Panc1 (cell line): ENCODE measurements at places on chromosomes 4 and X. TPM values are rescaled to one million over a fixed set of nuclear protein-coding genes. Genes with fewer than 3 reads are reported as not detected.

GRCh38 chr4:92198711-92199110, 105.1 kb upstream of the GRID2 start:
- no peak for DNase-seq

DNA sequence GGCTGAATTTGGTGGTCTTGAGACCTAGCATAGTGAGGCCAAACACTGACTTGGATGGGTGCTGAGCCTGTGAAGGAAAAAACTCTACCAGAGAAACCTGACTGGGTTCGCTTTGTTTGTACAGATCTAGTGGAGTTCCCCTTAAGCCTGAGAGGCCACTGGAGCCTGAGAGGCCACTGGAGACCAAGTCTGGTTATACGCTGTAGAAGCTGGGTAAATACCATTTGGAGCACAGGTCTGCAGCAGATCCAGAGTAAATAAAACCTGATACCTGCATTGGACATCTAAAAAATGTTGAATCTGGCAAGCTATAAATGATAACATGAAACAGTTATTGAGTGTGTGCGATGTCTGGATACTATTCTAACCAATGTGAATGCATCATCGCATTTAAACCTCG, 104.3 kb upstream of the IGSF1 start:
- DNase-seq: no peak

DNA sequence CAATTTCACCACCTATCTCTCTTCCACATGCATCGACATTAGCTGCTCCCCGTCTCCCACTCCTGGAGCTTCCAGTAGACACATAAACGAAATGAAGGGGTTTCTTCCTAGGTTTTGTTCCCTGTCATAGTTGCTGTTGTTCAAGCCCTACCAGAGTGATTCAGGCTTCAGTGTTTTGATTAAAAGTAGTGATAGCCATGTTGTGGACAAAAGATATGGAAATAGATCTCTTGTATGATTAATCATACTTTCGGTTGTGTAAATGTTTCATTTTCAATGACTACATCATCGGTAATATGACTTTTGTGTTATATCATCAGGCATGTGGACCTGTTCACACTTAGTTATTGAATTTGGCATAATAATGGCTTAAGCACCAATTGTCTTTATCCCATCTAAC, 96.5 kb upstream of the KLF3 start:
- no peak for DNase-seq

DNA sequence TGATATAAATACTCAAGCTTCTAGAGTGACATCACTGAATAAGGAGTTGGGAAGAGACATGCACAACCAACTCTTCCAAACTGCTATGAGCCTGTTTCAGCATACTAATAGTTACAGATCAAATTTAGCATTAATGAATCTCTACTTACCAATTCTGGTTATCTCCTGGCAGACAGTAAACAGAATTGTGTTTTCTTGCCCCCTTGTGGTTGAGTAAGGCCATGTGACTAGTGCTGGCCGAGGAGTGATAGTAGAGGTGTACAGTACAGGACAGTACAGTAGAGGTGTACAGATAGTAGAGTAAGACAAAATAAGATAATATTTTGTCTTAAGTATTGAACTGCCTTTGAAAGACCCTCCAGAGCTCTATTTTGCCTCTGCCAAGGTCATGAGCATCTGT, 681.4 kb downstream of the GABRG1 start:
- no peak for DNase-seq

DNA sequence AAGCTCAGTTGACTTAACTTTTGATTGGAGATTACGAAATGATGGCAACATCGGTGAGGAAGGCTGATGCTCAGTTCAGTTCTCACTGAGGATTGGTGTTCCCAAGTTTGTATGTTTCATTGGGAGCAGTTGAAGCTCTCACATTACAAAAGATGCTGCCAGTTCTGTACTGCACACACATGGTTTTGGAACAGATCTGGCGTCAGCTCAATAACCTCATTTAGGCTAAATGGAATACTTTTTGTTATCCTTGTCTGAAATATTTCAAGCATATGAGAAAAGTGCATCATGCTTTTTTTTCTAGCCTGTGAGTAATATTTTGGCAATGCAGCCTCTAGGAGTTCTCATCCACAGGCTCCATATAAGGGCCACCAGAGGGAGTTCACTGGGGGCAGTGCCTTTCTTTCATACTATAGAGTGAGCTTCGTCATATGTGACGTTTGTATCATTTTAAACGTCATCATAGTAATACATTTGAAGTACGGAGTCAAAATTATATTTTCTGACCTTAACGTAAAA, 4.1 kb downstream of the ENPEP start:
- DNase-seq: no peak

ALAS2 gene
- not detected for total RNA-seq
